ENCODE measurements at places on chromosomes 6 and 20.

DNA sequence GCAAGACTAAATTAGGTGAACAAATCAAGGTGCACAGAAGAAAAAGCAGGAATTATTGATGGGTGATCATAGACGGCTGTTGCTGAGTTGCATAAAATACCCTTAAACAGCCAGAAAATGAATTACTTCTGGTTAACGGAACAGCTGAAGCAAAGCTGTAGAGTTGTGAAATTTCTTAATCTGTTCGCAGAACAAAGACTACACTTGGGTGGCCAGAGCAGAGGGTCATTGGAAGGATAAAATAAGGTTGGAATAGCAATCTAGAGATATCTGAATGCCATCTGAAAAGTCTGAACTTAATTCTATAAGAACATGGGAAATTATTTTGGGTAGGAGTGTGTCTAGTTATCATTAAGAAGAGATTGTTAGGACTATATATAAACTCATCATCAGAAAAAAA lies 339.1 kb upstream of the RSPO3 start:
- DNase-seq = no peak

- no peak for DNase-seq
These were observed 113.9 kb upstream of the ZNF217 start for GRCh38 chr20:53707371-53708055.

- no peak for DNase-seq
These were observed 3.9 kb upstream of the PTPRA start for GRCh38 chr20:2869381-2869780.

- no peak for DNase-seq
These were observed 16.3 kb downstream of the PDSS2 start for GRCh38 chr6:107442938-107443607.

GRCh38 chr6:34485321-34486060 lies 19.6 kb downstream of the PACSIN1 start:
- DNase-seq = no peak

DNA sequence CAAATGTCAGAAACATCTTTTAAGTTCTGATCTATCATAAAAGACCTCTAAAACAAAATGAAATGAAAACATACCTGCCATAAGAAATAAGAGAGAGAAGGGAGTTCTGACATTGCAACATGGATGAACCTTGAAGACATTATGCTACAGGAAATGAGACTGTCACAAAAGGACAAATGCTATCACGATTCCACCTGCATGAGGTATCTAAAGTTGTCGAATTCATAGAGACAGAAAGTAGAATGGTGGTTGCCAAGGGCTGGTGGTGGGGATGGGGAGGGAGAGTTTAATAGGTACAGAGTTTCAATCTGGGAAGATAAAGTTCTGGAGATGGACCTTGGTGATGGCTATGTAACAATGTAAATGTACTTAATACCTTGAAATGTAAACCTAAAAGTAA lies 3.3 kb downstream of the EZR start:
- DNase-seq = no peak

DNA sequence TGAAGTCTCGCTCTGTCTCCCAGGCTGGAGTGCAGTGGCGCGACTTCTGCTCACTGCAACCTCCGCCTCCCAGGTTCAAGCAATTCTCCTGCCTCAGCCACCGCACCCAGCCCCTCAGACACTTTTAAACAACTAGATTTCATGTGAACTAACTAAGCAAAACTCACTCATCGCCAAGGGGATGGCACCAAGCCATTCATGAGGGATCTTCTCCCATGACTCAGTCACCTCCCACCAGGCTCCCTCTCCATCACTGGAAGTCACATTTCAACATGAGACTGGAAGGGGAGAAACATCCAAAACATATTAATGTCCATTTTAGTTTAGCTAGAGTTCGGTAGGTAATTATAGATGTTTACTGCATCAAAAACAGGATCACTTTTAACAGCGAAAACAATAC lies 95.9 kb upstream of the PRL start:
- no peak for DNase-seq

GRCh38 chr6:117668736-117669135 lies 6.5 kb upstream of the NUS1 start:
- DNase-seq = no peak

DNA sequence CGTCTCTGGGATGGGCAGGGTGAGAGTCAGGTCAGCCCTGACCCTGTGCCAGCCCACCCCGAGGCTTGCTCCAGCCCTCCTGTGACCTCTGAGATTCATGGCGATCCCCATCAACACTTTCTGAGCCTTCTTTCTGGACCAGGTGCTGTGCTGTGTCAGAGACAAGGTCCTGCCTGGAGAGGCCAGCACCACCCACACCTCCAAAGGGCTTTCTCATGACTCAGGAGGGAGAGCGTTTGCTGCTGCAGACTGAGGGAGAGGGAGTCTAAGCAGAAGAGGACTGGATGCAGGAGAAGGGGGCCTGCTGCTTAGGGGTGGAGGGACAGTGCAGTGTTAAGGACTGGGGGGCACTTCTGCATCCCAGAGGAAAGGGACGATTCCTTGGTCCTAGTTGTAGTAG lies 193.5 kb downstream of the LRFN2 start:
- DNase-seq = no peak

GRCh38 chr6:112106562-112106961 lies 19.2 kb downstream of the FAM229B start:
- DNase-seq = no peak

- DNase-seq = no peak
These were observed 458.6 kb downstream of the TENT5A start for GRCh38 chr6:81293896-81294295.

DNA sequence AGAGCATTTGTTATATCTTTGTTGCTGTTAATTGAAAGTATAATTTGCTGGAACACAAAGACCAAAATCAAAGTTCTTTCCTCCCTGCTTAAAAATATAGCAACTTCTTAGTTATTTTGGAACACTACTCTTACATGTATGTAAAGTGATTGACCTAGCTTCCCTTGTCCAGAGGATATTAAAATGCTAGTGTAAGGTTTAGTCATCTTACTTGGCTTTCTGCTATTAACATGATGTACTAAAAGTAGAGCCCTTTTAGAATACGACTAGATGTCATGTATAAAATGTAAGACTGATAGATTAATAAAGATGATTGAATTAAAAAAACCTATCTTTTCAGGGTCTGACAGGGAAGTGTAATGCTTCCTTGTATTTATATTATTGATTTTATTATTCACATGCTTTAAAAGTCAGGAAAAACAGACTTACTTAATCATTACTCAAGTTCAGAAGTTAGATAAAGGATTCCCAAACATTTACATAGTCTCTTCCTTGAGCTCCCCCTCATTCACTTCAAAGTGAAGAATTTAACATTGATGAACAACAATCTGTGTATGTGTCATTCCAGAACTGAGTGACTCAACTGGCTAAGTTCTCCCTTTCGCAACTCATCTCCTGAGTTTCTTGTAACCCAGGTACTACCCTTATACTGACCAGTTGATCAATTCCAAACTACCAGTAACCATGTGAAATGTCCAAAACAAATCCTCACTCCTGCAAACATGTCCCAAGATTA lies 50.9 kb downstream of the BTBD9 start:
- DNase-seq = no peak

All from DMS 273 treated with DMSO at 0.1 percent for 48 hours (cell line).